ENCODE measurements at places on chromosomes 4 and X.

GRCh38 chr4:76488888-76489685, 54.1 kb downstream of the SHROOM3 start:
- no peak for DNase-seq

DNA sequence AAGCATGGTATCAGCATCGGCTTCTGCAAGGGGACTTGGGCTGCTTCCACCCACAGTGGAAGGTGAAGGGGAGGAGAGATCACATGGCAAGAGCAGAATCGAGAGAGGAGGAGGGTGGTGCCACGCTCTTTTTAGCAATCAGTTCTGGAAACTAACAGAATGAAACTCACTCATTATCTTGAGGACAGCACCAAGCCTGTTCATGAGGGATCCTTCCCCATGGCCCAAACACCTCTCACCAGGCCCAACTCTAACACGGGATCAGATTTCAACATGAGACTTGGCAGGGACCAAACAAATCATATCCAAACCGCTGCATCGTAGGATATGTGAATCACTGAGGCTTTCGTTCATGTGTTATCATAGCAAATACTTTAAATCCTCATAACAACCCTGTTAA, 125.5 kb downstream of the GPC3 start:
- DNase-seq, result no peak

DNA sequence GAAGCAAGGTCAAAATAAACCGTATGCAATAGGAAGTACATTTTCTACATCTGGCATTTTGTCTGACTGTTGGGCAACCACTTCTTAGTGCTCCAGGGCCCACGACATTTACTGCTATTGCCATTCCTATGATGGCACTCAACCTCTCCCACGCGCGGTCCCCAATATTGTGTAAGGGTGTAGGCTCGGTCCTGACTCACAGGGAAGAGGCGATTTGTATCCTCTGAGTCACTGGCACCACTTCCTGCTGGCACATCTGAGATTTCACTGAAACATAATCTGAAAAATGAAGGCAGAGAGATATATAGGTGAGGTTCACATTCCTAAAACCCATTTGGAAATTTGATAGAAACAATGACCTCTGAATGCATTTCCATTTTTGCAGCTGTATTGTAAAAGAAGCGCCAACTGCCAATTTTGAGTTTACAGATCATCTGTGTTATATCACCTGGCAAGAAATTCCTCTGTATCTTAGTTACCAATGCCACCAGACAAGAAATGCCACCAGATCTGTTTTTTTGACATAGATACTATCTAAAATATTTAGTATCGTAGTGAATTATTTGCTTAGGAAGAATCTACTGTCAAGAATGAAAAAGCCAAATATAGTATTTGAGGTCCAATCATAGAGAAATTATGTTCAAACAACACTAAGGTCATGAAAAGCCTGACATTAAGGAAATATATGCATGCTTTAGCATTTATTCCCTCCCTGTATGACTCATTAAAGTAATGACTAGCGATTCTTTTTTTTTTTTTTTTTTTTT, 9.8 kb downstream of the EREG start:
- no peak for DNase-seq

GRCh38 chr4:127446427-127446885, 186.3 kb upstream of the INTU start:
- DNase-seq, result no peak

DNA sequence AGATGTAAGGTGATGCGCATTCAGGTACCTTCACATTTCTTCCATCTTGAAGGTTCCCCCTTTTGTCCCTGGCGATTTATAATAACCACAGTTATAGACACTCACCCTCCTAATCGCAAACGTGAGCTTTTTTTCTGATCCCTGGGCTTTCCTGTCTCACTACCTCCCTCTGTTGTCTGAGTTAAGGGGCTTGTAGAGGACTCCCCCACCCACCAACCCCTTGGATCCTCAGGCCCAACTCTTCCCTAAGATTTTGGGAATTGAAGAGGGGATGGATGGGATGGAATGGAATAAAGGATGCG, 1.4 kb downstream of the CNKSR2 start:
- DNase-seq, result no peak

DNA sequence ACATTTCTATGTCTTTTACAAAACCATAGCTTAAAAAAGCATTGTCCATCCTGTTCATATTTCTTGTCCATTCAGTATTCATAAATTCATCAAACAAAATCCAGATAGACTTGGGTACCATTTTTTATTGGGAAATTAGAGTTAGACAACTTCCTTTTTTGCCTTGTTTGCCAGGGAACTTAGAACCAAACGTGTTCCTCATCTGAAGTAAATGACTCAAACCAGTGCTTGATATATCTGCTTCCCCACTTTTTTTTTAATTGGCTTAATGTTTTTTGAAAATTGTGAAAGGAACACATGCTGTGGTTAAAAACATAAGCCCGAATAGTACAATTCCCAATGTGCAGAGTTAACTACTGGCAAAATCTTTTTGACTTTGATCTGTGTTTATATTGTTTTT, 44.2 kb downstream of the DLG3 start:
- DNase-seq, result no peak

GRCh38 chr4:24434241-24434640, 150.1 kb downstream of the DHX15 start:
- no peak for DNase-seq

DNA sequence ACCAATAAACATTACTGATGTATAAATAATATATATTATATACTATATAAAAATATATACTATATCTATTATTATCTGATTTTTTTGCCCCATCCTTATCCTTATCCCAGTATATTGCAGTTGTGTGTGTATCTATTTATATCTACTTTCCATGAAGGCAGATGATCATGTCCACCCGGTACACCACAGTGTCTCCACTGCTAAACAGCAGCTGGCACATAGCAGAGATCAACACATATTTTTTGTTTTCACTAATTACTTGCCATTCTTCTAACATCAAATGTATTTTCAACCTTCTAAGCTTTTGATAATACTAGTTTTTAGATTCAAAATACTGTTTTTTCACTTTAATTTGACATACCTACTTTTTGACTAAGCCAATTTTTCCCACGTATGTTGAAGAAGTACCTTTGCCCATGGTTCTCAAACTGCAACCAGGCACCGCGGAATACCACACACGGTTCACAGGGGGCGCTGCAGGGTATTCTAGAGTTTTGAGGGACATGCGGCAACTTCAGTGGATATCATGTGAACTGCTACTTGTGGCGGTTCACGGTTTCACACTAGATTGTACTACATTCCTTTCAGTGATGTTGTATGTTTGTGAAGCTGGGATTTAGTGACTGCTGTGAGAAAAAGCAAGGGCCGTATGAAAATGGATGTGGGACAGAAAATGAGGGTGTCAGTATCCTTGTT, 182.5 kb upstream of the NPY2R start:
- DNase-seq, result peak; percentile 32

DNA sequence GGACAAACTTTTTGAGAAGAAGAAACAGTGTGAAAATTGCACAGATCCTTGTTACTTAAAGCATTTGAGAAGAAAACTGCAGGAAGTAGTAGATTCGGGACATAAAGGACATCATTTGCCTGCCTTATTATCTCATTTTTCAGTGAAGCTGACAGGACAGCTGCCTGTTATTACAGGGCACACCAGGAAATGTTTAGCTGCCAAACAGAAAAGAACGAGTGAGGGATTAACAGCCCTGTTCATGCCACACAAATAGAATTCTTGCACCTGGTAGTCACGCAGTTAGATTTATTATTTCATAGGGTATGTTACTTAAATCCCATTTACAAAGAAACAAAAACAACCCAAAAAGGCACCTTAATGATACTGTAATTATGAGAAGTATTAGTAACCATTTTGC, 100.6 kb downstream of the CHIC2 start:
- DNase-seq, result no peak

DNA sequence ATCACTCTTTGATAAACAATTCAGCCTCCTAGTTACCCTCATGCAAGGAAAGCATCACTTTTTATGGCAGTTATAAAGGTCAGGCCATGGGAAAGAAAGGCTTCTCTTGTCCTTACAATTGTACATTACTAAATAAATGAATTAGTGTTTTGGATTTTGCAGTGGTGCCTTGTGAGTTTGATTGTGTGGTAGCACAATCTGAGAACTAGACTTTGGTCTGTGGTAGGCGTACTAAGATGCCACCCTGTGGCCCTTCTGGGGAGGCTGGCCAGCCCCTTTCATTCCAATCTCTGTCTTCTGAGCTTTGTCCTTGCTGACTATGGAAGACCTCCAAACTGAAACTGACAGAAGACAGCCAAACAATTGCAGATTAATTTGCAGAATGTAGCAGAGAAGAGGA, 14.6 kb upstream of the HNRNPD start:
- DNase-seq, result no peak

DNA sequence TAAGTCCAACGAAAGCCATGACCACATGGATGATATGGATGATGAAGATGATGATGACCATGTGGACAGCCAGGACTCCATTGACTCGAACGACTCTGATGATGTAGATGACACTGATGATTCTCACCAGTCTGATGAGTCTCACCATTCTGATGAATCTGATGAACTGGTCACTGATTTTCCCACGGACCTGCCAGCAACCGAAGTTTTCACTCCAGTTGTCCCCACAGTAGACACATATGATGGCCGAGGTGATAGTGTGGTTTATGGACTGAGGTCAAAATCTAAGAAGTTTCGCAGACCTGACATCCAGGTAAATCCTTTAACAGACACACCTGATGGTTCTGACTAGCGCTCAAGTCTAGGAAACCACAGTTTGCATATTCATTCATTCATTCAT, 6.0 kb downstream of the SPP1 start:
- no peak for DNase-seq

GRCh38 chrX:118524344-118524743, 28.7 kb downstream of the DOCK11 start:
- no peak for DNase-seq

DNA sequence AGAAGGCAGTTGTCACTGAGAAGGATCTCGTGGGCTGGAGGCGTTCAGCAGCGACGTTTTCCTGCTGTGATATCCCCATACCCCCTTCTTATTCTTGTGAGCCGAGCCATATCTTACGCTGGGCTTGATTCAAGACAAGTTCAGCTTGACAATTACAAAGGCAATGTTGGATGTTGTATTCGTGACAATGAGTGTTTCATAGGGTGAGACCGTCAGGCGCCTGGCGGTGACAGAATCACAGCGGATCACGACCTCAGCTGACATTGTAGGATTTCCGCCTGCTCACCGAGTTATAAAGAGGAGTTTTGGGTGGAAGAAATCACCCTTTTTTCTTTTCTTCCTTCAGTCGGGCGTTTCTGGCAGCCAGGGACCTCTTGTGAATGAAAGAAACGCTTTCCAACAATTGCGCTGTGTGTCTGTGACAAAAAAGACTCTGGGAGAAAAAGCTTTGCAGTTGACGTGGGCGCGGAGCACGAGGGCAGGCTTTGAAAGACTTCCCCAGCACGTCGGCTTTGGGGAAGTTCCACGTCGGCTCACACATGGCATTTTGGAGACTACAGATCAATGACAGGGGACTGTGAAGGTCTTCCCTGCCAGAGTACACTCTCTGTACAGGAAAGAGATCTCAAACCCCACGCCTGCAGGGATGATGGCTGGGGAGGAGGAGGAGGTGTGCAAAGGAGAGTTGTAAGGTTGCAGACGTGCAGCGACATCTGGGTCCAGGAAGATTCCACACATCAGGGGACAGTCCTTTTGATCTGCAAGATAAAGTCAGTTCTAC, 135.4 kb downstream of the CRLF2 start:
- DNase-seq, result no peak

- no peak for DNase-seq
These were observed 40.1 kb downstream of the LDB2 start for GRCh38 chr4:16858275-16858752.

- DNase-seq, result no peak
These were observed 28.7 kb downstream of the SEC24B start for GRCh38 chr4:109462297-109462696.

GRCh38 chr4:73872316-73873108, 3.3 kb downstream of the CXCL1 start:
- no peak for DNase-seq

DNA sequence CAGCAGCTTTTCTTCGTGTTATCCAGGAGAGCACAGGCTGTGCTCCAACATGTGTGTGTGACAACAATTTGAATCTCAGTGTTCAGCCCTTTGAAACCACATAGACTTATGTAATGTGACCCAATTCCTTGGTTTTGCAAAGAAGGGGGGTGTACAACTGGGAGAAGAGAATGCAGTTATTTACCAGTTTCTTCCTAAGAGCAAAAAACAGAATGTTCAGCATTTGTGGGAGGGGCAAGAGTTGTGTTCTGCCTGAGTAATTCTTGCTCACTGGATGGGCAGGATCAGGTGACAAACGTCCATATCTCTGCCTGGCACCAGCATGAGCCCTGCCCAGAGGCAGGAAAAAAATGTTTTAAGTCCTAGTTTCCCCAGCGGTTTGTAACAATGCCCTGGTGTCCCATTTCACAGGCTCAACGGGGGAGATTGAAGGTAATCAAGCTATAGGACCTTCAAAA, 72.0 kb downstream of the PRPS1 start:
- no peak for DNase-seq

- no peak for DNase-seq
These were observed 12.5 kb downstream of the ATP11C start for GRCh38 chrX:139920316-139920715.

- DNase-seq, result no peak
These were observed 16.4 kb upstream of the PPID start for GRCh38 chr4:158739600-158739999.

- no peak for DNase-seq
These were observed 585.7 kb downstream of the IL15 start for GRCh38 chr4:142222127-142222526.

GRCh38 chrX:40733706-40734105, 1.6 kb downstream of the MED14 start:
- no peak for DNase-seq

All from stimulated activated CD4-positive, alpha-beta T cell treated with anti-CD3 and anti-CD28 coated beads, Interleukin-4, amount 100 ng/mL, for 48 hours (primary cell).